ENCODE measurements at places on chromosomes 4 and X.
A peak's percentile ranks its signal among the peaks of the same experiment; 100 is the strongest.

- peak; percentile 35 for DNase-seq
Measured at GRCh38 chr4:80361329-80361900, 25.9 kb downstream of the CFAP299 start.

- DNase-seq = no peak
Measured at GRCh38 chrX:124548571-124548970, 202.2 kb downstream of the SH2D1A start.

- no peak for DNase-seq
Measured at GRCh38 chr4:93203708-93204107, 624.8 kb upstream of the ATOH1 start.

- DNase-seq = no peak
Measured at GRCh38 chr4:78099058-78099457, 41.9 kb downstream of the FRAS1 start.

DNA sequence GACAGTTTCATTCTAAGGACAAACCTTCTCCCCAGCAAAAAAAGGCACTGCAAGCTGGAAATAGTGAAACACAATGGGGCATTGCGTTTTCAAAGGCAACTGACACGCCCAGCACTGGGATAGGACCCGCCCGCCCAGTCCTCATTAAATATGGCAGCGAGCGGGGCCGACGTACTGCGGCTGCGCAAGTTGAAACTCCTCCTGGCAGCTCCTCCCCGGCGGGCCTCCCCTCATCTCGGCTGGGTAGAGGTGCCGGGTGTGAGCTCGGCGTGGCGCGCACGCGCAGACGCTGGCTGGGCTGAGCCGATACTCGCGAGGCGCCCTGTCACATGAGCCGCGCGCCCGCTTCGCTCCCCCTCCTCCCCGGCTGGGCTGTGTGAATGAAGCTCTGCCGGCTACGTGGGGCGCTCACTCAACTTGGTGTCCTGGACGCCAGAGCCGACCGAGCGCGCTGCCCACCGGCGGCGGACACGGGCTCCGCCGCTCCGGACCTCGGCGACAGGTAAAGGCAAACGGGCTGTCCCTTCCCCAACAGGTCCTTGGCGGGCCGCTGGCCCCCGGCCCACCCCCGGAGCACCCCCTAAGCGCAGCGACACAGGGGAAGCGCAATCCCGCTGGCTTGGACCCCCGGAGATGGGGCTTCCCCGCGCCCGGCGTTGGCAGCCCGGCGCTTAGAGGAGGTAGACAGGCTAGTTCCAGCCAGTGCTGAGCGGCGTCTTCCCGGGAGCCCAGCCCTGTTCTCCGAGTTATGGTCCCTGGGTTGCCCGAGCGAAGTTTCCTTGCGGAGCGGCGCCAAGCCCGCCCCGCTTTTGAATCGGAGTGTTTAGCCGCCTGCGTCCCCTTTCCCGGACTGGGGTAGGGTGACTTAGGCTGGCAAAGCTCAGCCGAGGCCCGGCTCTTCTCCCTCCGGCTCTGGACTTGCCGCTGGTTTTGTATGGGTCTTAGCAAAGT is at the start of gene CLCN5:
TSS of gene CLCN5 (plus strand) at position 306 of the 951 bp plus-strand sequence. CDS start 2,703 bp downstream, outside the sequence.
- DNase-seq = peak; percentile 95

DNA sequence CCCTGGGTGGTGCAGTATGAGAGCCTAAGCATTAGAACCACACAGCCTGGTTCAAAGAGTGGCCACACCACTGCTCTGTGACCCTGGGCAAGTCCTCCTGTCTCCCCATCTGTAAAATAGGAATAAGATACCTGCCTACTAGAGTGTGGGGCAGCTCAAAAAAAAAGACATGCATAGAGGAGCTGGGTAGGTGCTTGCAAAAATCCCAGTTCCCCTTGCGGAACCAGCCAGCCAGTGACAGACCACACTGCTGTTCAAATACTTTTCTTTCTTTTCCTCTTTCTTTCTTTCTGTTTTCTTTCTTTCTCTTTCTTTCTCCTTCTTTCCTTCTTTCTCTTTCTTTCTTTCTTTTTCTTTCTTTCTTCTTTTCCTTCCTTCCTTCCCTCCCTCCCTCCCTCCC is 63.0 kb upstream of the TRIM2 start:
- no peak for DNase-seq

DNA sequence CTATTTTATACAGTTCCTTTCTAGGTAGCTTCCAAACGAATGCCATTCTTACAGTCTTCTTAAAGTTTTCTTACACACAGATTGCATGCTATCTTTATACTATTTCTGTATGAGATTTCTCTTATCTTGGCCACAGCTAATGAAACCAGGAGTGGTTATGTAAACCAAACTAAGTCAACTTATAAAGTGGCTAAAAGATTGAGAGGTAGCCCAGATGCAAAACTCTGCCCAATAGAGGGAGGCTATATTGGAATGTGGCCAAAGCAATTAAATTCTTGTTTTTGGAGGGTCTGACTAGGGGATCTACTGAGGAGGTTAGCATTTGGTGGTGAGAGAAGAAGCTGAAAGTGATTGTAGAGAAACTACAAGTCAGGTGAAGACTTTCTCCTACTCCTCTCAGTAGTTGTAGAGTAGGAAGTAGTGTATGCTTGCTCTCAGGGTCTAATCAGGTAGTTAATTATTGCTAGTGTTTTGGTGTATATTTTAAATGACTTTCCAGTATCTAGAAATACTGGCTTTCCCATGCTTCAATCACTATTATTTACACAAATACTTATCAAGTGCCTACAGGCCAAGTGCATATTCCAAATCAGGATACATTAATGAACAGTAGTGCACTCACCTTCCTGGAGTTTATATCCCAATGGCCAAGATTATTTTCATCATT is 104.2 kb upstream of the HPGD start:
- DNase-seq = no peak

GRCh38 chr4:155445306-155445705 is 68.5 kb upstream of the MAP9 start:
- no peak for DNase-seq

DNA sequence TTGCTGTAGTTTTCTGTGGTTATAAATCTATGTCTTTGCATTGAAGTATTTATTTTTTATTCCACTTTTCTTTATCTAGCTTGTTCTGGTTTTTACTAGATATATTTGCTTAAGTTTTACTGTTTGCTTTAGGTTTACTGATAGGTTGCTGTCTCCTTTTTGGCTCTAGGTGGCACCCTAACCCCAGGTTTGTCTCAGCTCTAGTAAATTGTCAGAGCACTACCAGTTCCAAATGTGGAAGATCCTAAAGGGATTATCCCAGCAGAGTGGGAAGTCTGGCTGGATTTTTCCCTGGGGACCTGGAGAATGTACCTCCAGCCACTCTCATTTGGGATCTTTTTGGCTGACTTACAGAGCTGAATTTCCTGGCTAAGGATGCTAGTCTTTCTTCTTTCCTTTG is 106.1 kb downstream of the PBDC1 start:
- peak; percentile 7 for DNase-seq

- no peak for DNase-seq
Measured at GRCh38 chrX:131588995-131589394, 45.1 kb downstream of the OR13H1 start.

DNA sequence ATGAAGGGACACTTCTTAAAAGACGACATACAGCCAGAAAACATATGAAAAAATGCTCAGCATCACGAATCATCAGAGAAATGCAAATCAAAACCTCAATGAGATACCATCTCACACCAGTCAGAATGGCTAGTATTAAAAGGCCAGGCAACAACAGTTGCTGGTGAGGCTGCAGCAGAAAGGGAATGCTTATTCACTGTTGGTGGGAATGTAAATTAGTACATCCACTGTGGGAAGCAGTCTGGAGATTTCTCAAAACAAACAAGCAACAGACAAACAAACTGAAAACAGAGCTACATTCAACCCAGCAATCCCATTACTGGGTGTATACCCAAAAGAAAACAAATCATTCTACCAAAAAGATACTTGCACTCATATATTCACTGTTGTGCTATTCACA is 197.9 kb downstream of the EVC2 start:
- DNase-seq = no peak

DNA sequence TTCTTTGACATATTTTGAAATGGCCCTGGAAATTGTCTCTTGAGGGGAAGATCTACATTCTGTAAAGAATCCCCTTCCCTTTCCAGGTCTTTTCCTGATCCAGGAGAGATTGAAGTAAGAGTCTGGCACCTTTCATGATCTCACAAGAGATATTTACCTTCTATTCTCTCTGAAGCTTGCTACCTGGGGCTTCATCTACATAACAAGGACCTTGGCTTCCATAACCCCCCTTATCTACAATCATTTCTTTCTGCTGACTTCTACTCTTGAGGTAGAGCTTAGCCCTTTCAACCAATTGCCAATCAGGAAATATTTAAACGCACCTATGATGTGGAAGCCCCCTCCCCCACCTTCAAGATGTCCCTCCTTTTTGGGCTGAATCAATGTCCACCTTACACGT is 383.7 kb upstream of the MAGEB18 start:
- DNase-seq = no peak

- no peak for DNase-seq
Measured at GRCh38 chr4:141356963-141357335, 136.3 kb downstream of the ZNF330 start.

- DNase-seq = no peak
Measured at GRCh38 chr4:3035674-3036073, 38.7 kb downstream of the HTT-AS start.

- no peak for DNase-seq
Measured at GRCh38 chrX:123236859-123237258, 52.8 kb downstream of the GRIA3 start.

DNA sequence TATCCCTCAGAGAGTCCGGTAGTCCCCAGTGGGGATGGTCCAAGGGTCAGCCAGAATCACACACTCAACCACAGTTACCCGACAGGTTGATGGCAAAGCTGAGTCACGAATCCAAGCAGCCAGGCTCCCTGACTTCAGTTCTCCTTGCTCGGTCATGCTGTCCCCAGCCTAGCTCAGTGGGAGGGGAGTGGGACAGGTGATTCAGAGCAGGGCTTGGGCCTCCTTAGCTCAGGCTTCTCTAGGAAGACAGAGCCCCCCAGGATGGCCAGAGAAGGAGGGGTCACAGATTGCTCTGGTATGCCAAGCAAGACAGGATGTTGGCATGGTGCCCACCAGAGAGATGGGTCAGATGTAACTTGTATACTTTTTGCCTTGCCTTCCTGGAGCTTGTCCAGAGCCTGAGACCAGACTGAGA is 66.5 kb downstream of the EFNB1 start:
- DNase-seq = peak; percentile 45

GRCh38 chr4:59904331-59904730 is 1295.8 kb upstream of the ADGRL3 start:
- peak; percentile 23 for DNase-seq

GRCh38 chrX:14496674-14497073 is 32.7 kb upstream of the GLRA2 start:
- DNase-seq = no peak

DNA sequence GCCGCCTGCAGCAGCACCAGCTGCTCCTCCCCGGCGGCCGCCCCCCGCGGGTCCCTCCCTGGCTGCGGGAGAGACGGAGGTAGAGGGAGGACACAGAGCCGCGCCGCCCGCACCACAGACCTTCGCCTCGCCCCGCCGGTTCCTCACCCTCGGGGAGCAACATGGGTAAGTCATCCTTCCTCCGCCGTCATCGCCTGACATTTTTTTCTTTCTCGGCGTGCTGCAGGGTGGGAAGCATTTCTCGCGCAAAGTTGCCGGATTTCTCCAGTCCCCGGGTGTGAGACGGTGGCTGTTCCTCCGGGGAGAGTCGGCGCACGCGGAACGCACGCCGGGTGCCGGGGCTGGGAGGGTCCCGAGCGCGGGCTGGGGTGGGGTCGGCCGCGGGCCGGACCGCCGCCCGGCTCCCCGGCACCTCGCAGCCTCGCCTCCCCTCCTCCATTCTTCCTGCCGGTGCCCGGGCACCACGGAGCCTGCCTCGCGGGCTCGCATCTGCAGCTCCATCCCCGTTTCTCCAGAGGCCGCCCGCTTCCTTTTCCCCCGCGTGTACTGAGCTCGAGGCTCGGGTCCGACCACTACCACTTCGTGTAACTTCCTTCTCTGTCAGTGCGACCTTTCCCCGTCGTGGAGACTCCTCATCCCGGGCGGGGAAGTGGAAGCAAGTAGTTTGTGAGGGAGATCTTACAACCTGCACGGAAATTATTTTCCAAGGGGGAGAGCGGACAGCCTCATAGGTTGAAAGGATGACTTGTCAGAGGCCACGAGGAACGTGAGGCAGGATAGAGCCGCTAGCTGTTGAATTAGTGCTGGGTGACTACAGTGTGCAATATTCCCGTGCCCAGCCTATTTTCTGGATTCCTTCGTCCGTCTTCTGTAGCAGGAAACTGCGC is 464 bp downstream of the RAP1GDS1 start:
- DNase-seq = peak; percentile 57

GRCh38 chr4:130210864-130211263 is 1114.9 kb downstream of the C4orf33 start:
- DNase-seq = peak; percentile 13

- no peak for DNase-seq
Measured at GRCh38 chr4:186146458-186146857, 42.0 kb downstream of the FAM149A start.

DNA sequence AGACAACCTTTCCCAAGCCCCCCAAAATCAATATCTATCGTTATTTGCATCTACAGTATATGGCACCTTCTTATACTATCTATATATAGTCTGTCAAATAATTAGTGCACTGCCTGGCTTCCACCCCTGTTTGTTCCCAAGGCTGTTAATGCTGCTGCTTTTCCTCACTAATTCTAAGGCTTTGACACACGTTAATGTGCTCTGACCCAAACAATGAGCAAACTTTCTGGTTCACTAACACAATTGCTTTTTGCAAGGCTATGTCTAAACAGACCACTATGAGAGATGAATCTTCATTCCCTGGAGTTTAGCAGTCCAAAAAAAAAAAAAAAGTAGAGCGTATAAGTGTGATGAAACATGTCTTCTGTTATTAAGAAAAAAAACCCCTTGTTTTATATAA is 360.9 kb upstream of the AGA start:
- DNase-seq = no peak

- DNase-seq = no peak
Measured at GRCh38 chr4:81874661-81875515, 403.2 kb upstream of the RASGEF1B start.

DNA sequence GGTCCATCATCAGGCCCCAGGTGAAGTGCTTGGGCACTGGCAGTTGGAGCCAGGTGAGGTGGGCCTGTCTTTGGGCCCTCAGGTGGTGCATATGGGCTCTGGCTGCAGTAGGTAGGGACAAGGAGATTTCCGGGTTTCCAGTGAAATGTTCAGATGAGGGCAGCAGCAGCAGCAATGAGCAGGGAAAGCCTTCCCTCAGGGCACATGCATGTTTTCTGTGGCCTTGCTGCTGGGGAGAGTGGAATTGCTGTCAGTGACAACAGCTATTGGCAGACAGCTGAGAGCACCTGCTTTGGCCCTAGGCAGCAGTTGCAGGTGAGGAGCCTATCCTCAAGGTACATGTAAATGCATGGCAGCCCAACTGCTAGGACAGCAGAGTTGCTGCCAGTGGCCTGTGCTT is 58.9 kb upstream of the QRFPR start:
- no peak for DNase-seq

DNA sequence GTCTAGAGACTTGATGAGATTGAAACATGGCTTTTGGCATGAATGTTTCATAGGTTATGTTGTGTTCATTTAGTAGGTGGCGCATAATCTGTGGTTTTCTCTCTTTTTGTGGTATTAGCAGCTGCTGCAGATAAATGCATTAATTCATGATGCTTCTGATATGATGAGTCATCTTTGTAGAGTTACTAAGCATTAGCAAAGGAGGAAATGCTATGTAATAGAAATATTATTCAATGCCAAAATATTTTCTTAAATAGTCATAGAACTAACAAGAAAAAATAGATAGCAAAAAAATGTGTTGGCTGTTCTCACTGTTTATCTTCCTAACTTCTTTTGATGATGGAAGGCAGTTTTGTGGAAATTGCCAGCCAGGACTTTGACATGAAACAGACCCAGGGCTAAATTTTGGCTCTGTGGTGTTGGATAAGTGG is 3.6 kb downstream of the ZXDB start:
- peak; percentile 20 for DNase-seq

Measured in RWPE1 (cell line).